ENCODE measurements at places on chromosomes 2 and 18. TPM values are rescaled to one million over a fixed set of nuclear protein-coding genes. Genes with fewer than 3 reads are reported as not detected.

GRCh38 chr2:221570321-221570935 is 1.7 kb downstream of the EPHA4 start:
- ATAC-seq, result no peak

Gene MARCHF7
- total RNA-seq, result 86.3 TPM

DNA sequence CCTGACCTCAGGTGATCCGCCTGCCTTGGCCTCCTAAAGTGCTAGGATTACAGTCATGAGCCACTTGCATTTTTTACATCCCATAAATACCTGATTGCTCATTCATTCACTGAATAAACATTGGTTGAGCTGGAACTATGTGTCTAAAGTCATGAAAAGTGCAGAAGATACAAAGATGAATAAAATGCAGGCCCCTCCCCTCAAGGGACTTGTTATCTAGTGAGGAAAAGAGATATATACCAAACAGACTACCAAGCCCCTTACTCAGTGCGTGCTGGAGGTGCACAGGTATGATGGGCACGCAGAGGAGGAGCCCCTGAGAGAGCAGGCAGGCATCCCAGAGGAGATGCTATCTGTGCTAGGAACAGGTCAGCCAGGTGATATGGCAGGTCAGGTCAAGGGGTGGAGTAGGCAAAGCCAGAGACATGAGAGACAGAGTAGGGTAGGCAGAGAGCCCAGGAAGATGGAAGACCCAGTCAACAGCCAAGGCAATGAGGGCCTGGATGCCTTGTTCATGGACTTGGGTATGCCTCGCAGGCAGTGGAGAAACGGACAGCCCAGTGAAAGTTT is 7.7 kb downstream of the FHL2 start:
- no peak for ATAC-seq

Gene NR4A2
- 3.1 TPM for total RNA-seq

- ATAC-seq, result no peak
Measured at GRCh38 chr2:108069515-108070310, 83.4 kb downstream of the SLC5A7 start.

GRCh38 chr2:157321466-157321865 is 4.2 kb downstream of the ERMN start:
- no peak for ATAC-seq

Gene OR6B2
- not detected for total RNA-seq

DNA sequence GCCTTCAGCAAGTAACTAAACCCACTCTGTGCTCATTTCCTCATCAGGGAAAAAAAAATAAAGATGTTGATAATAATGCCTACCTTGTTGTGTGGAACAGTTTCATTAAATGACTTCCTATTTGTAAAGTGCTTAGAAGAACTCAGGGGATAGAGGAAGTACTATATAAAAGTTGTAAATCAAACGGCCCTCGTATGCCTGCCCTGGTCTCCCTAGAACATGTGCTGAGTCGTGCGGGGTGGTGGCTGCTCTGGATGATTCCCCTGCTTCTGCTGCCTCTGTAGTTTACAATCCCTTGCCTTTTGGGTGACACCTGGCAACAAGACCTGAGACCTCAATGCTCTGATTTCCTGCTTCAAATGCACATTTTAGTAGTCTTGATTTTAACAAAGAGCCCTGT is 170.0 kb downstream of the CERS6 start:
- ATAC-seq, result no peak

DNA sequence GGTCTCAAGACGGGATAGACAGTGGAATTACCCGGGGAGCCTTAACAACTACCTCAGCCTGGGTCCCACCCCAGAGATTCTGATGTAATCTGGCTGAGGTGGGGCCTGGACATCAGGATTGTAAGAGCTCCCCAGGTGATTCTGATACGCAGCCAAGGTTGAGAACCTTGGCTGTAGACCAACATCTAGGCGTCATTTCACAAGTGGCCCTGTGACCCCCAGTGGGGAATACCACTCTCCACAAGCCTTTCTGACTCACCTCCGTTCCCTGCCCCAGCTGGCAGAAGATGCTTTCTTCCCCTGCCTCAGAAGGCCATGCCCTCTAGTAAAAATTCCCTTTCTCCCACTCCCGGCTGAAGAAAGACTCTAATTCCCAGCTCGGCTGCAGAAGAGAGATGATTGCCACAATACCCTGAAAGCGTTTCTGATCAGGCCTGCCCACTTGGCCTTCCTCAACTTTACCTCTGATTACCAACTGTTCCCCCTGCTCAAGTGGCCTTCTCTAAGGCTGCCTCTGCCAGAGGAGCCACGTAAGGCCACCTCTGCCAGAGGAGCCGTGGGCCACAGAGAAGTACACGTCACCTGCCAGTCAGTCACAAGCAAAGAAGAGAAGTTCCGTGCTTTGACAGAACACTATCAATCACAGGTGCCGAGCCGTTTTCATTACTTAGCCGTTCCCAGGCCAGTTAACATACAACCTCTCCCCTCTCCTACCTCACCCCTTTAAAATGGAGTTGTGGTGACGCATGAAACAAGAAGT is 116.8 kb upstream of the PKDCC start:
- ATAC-seq, result no peak

- no peak for ATAC-seq
Measured at GRCh38 chr2:162344617-162344950, 652 bp downstream of the GCA start.

Gene TEKT4
- not detected for total RNA-seq

DNA sequence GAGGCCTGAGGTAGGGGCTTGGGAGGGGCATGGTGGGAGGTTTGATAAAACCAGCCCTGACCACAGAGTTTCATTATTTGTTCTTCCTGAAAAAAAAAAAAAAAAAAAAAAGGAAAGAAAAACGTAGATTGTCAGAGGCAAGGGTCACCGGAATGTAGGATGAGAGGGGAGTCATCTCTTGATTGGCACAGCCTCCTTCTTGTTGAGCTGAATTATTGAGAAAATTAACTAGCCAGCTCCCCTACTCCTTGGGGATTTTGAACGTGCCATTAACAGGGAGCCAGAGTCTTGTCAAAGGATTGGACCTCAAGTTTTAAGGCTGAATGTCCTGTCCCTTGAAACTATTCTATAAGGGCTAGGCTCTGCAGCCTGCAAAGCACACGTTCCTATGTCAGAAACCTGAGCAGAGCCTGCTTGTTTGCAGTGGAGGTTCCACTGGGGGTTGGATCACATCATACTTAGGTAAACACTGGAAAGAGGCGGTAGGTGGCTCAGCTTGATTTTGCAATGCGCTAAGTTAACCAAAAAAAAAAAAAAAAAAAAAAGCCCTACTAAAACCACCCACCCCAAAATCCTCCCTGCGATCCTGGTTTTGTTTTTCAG is 2.3 kb downstream of the INHBB start:
- no peak for ATAC-seq

Gene PID1
- total RNA-seq, result 1.2 TPM

DNA sequence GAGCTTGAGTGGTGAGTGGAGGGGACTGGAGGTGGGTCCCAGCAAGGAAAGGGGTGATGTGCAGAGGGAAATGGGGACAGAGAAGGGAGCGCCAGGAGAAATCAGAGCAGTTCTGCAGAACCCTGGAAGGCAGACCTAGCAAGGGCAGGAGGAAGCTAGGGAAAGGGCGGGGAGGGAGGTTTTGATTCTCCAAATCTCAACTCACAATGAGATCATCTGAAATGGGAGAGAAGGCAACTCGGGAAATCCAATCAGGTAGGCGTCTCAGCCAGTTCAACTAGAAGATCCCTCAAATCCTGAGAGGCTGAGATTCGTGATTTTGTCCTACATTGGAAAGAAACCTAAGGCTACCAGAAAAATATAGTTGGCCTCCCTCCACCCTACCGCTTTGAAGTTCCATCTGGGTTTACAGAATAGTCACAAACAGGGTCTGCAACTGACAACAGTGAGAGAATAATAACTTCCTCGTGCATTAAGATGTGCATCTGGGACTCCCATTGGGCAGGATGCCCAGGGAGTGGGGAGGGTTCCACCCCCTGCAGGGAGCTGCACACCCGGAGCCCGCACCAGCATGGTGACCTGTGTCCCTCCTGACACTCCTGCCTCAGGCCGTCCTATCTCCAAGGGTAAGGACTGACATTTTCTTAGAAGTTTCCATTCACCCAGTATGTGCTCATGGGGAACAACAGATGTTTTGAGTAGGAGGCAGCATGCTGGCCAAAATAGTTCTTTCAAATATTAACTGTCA is 113.3 kb upstream of the ODC1 start:
- no peak for ATAC-seq

DNA sequence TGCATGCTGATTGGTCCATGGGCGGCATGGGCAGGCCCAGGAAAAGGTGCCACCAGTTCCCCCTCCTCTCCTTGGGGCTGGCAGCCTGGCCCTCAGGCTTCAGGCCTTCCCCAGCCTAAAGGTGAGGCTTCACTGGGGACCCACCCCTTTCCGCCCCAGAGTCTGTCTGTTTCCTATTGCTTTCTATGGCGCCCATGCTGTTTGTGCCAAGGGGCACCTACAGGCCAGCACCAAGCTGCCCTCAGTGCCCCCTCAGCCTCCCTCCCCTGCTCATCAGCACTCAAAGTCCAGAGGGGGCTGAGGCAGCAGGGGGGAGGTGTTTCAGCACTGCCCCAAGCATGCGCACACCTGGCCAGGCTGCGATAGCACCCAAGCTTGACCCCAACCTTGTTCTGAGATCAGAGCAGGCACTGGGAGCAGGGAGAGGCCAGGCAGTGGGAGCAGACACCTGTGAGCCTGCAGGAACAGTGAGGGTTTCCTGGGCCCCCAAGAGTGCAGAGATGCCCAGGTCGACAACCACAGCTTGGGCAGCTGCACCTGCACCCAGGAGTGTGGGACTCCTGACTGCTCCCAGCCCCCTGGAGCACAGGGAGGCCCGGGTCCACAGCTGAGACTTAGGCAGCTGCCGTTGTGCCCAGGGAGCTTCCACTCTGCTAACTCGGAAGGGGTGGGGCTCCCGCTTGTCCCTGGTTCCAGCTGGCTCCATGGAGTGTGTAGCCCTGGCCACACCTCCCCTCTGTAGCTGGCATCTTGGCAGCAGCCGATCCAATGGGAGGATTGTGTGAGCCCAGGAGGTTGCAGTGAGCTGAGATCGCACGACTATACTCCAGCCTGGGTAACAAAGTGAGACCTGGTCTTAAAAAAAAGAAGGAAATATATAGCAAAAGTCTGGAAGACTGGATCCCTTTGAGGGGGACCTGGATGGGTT is 69.1 kb downstream of the NCAPH start:
- peak; percentile 52 for ATAC-seq

DNA sequence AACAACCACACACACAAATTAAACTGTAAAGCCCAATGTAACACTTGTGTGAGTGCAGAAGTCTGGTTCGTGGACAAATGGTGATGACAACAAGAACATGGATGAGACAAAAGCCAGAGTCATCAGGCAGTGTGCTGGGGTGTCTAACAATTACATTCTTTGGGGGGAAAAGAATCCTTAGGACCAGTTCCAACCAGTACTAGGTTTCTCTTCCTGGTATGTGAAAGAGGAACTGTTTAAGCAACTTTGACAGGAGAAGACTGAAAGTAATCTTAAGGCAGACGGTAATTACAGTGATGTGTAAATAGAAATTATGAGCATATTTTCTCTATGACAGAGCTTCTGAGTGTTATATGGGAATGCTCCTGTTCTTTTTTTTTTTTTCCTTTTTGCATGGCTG is 133.4 kb downstream of the AFF3 start:
- no peak for ATAC-seq

Gene AKAIN1
- total RNA-seq, result not detected

- ATAC-seq, result peak; percentile 58
Measured at GRCh38 chr2:227406177-227407031, 18.7 kb upstream of the SCYGR1 start.

DNA sequence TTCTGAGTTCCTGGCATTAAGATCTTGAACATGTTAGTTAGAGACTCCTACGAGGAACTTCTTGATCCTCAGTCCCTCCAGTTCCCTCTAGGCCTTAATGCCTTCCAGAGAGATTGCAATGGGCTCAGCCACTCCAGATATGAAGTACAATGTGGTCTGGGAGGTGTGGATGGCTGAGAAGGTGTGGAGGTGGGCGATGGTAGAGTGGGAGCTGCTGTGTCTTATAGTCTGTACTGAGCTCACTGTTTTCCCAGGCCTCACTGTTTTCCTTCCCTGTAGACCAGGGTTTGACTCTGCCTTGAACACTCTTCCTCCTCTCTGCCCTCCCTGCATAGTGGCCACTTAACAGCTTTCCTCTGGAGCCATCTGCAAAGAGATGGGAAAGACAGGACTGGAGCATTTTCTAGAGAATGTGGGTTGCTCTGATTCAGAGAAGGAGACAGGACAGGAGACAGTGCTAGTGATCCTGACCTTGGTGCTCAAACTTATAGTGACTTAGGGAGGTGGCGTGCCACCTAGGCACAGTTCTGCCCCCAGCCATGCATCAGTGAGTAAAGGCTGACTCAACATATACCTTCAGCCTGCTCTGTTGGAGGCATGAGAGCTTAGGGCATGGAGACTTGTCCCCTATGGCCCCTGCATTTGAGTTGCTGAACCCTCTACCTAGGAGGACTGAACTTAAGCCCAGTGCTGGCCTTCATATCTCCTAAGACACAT is 129.7 kb downstream of the TDRD15 start:
- no peak for ATAC-seq

Gene BCL11A
- total RNA-seq, result 43.0 TPM

GRCh38 chr2:136927156-136927555 is 161.8 kb downstream of the THSD7B start:
- ATAC-seq, result no peak

- ATAC-seq, result no peak
Measured at GRCh38 chr18:46213295-46213694, 109.1 kb downstream of the HAUS1 start.

DNA sequence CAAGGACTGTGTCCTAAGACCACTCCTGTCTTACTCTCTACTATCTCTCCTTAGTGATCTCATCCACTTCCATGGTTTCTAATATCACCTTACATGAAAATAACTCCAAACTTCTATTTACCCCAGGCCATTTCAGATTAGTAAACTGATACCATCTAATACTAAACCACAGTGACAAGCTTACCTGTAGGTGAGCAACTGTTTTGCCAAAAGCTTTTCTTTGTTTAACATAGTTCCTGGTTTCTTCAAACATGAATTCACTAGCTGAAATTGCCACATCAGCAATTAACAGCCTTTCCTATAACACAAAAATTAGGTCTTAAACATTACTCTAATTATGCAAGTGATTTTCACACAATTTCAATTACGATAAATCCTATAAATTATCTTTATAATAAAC is 22.1 kb downstream of the ACADL start:
- ATAC-seq, result no peak

Gene SLC30A3
- not detected for total RNA-seq

Gene ALLC
- not detected for total RNA-seq

DNA sequence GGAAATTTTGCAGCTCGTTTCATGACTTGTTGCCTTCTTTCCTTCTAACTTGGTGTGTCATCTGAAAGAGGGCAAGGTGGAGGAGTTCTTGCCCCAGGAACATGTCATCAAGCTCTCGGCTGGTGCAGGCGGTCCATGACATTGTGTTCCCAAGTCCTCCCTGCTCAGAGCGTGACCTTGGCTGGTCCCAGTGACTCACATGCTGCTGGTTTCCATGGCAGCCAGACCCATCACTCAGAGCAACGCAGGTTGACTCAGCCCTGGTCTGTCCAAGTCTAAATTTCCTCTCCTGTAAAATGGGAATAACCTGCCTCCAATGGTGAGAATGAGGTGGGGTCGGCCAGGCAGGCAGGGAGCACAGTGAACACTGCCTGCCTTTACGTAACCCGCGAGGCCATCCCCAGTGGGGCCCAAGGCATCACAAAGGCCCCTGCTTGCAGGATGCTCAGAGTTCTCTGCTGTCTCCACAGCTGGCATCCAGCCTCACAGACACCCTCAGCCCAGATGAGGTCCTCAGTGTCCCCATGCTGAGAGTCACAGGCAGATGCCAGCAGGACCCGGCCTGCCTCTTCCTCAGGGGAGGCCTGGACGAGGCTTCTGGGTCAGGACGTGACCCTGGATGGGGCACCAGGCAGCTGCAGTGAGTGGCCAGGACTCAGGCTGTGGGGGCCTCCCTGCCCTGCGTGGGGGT is 143.7 kb downstream of the TPO start:
- peak; percentile 45 for ATAC-seq

GRCh38 chr2:10471955-10472354 is 23.8 kb upstream of the ODC1 start:
- ATAC-seq, result no peak
